Suppressor macrophage treated with lipopolysaccharide for 1 hour (primary cell): ENCODE measurements at places on chromosomes 16 and 17.

GRCh38 chr17:17849147-17849820 is 12.5 kb upstream of the SREBF1 start:
- DNase-seq: peak; percentile 88

DNA sequence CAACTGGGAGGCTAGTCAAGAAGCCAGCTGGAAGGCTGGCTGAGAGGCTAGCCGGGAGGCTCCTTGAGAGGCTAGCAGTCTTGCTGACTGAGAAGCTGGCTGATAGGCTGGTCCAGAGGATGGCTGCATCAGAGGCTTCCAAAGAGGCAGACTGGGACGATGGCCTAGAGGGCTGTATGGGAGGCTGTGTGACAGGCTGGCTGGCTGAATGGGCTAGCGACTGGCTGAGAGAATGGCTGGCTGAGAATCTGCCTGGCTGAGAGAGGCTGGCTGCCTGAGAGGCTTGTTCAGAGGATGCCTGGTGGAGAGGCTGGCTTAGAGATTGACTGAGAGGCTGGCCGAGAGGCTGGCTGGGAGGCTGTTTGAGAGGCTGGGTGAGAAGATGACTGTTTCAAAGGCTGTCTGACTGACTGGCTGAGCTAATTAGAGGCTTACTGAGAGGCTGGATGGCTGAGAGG is 34.8 kb upstream of the ACSM2B start:
- no peak for DNase-seq

DNA sequence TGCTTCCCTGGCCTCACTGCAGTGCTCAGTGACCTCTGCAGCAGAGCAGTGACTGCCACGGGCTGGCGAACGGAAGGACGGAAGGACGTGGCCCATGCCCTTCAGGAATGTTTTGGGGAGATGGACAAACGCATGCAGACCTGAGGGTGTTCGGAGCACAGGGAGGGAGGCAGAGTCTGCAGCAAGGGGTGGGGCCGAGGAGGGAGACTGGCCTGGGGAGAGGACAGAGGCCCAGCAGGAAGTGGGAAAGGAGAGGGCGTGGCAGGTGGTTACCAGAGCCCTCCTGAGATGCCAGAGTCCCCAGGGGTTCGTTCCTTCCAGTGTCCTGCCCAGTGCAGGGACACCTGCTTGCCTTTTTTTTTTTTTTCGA is 21.9 kb downstream of the ADORA2B start:
- no peak for DNase-seq

GRCh38 chr16:84683691-84684591 is 15.9 kb upstream of the USP10 start:
- no peak for DNase-seq
